AG09319 (cell line): ENCODE measurements at places on chromosomes 2 and 18.

GRCh38 chr2:58664523-58665151 is 423.5 kb upstream of the FANCL start:
- DNase-seq, result no peak

GRCh38 chr2:2244508-2244907 is 86.6 kb downstream of the MYT1L start:
- DNase-seq, result no peak

GRCh38 chr2:231210782-231211181 is 12.4 kb downstream of the ARMC9 start:
- DNase-seq, result no peak

DNA sequence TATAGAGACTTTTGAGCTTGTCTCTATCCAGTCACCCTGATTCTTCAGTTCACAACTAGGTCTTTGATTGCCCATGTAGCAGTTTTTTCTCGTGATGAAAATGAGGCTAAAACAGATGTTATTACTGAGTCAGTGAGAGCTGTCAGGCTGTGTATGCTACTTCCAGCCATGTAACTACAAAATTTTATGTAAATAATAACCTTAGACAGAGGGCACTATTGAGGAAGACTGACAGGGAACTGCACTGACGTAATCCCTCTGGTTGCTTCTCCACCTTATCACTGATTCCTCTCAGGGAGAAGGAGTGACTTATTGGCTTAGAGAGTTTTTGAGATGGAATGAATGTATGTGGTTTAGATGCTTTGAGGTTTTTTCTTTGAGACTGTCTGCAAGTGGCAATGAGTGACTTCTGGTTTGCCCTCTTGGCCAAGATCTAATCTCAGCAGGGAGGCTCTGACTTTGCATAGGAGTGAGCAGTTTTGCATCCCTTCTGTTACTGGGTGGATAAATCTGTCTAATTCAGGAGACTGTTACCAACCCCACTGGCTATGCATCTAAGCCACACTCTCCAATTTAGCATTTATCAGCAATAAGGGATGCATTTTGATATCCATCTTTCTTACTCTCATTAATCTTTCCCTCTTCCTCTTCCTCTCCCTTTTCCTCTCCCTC is 555.2 kb upstream of the FANCL start:
- no peak for DNase-seq

GRCh38 chr2:234373481-234374149 is 123.3 kb downstream of the ARL4C start:
- DNase-seq, result no peak

DNA sequence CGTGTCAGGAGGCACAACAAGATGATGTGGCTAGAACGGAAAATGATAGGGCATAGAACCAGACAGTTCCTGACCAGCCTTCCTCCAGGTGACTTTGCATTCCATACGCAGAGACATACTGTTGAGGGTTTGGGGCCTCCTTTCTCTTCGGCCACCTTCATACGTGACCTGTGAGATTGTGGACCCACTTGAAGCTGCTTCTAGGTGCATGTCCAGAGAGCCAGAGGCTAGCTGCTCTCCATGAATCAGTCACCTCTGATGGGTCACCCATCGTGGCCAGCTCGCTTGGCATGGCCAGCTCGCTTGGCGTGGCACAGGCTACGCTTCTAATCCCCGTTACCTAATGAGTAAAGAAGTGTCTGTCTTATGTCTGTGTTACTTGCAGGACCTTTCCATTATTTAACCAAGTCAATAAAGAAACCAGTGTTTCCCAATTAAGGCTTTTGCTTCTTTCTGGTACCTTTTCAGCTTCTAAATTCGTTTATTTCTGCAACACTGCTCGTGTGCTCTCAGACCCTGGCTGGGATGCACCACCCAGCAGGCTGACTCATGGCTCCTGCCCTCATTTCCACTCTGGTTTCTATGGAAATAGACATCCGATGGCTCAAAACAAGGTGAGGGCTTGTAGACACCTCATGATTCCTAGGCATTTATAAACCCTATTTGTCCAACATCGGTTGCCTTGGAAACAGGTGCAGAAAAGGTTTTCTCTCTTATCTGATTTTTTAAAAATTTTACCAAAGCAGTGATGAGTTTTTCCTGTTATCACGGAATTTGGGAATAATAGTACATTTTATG is 86.7 kb upstream of the B3GNT7 start:
- no peak for DNase-seq

GRCh38 chr18:25223211-25223610 is 128.8 kb downstream of the ZNF521 start:
- DNase-seq, result no peak

GRCh38 chr18:79792096-79792987 is 5.4 kb upstream of the KCNG2 start:
- no peak for DNase-seq

DNA sequence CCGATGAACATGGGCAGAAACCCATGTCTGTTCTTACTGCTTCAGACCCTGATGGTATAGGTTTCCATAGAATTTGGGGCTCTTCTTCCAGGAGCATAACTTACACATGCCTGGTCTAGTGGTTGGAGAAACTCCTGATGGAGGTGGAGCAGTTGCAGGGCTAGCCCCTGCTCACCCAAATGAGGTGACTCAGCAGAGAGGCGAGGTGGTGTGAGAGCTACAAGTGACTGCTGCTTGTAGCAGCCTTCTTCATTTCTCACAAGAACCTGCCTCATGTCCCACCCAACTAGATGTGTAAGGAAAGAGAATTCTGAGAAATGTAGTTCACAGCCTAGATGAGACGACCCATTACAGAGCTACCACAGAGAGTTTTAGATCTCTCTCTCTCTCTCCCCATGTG is 105.3 kb downstream of the ZNF407 start:
- no peak for DNase-seq

DNA sequence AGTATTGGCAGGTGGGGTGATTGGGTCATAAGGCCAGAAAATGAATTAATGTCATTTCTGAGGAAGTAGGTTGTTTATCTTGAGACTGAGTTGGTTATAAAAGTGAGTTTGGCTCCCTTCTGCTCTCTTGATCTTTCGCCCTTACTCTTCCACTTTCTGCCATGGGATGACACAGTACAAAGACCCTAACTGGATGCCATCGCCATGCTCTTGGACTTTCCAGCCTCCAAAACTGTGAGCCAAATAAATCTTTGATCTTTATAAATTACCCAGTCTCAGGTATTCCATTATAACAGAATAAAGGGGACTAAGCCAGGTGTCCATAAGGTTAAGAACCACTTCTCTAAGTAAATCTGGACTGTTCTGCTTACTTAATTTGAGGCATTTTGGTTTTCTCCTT is 44.4 kb downstream of the MAP4K3 start:
- no peak for DNase-seq

DNA sequence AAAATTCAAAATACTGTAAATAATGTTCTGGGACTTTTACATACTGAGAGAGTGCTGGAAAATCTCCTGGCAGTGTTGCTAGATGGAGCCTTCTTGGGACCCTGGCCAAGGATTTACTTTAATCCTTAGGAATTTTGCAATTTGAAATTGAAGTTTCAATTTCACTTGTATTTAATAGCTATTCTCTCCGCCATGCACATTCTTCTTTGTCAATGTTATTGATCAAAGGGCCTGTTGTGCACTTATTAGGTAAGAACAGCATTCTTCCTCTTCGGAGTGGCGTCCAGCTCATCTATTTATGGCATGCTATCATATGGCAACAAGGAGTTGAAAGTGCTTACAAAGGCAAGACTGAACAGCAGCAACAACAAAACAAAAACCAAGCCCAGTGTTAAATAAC is 40.1 kb upstream of the SOS1 start:
- no peak for DNase-seq

GRCh38 chr2:173588931-173589369 is 234.3 kb downstream of the CDCA7 start:
- no peak for DNase-seq

- DNase-seq, result no peak
Measured at GRCh38 chr2:9950521-9951271, 797 bp upstream of the GRHL1 start.

DNA sequence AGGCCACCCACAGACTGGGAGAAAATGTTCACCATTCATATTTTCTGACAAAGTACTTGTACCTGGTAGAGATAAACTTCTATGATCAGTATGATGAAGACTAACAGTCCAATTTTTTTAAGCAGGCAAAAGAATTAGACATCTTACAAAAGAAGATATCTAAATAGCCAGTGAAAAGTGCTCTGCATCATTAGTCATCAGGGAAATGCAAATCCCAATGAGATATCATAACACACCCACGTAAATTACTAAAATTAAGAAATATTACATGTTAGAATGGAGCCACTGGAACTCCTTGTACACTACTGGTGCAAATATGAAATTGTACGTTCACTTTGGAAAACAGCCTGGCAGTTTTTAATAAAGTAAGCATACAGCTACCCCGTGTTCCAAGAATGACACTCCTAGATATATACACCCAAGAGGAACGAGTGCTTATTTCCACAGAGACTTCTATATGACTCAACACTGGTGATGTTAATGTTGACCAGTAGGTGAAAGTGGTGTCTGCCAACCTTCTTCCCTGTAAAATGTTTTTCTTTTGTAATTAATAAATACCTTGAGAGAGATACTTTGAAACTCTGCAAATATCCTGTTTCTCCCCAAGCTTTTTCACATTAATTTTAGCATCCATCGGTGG is 80.3 kb downstream of the NPAS2 start:
- DNase-seq, result no peak

DNA sequence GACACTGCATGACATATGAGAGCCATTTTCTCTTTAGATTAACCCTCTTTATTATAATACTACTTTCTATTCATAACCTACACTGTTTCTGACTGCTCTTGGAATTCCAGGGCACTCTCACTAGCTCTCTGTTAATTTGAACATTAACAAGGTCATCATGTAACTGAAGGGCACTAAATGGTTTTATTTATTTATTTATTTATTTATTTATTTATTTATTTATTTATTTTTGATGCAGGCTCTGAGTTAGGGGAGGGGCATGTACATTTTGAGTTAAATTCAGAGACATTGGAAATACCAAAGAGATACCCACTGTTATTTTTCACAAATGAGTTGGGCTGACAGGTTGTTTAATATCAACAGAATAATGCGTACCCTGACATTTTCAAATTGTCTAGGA is 1038.7 kb upstream of the NRXN1 start:
- DNase-seq, result no peak

DNA sequence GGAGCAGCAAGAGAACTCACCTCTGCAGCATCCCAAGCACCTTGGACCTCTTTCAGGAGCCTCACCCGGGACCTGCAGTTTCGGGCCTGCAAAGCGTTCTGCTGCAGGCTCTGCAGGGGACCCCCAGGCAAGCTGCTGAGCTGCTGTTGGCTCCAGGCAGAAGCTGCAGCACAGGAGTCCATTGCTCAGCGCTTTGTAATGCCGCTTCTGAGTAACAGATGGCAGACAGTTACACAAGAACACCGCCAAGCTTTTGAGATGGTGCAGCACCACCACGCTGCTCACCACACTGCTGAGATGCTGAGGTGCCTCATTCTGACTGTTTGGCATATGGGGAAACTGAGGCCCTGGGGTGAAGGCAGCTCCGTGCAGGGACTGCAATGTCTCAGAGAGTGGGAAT is 1.9 kb upstream of the GALNT14 start:
- DNase-seq, result no peak

- no peak for DNase-seq
Measured at GRCh38 chr2:37061013-37061711, 23.0 kb downstream of the HEATR5B start.

DNA sequence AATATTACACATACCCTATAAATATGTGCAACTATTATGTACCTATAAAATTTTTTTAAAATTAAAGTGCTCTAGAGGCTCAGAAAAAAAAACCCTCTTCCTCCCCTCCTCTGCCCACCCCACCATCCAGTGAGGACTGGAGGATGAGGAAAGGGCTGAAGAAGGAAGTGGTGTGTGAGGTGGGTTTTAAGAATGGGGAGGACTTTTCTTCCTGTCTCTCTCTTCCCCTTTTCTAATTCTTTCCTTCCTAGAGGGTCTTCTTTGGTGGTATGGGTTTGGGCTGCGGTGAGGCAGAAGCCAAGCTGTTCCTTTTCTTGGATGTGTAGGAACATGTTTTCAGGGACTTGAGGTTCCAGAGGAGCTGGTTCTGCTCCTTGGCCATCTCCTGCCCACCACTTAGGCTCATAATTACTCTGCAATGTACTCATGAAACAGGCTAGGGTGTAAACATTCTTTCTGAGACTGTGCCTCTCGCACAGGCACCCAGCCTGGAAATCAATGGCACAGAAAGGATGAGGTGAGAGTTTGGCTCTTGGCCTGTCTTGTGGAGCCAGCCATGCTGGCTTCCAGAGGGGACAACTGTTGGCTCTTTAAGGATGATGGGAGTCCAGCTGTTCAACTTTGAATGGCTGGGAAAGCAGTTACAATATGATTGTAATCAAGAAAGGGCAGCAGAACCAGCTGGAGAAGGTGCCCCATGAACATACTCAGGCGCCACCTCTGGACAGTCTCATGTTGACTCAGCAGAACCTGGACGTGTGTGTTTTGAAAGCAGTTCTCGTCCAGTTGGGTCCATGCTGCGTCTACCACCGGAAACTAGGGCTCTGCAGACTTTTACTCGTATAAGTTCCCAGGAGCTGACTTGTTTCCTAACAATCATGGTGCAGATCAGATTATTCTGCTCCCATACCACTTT is 38.3 kb downstream of the IL1RL2 start:
- no peak for DNase-seq

- no peak for DNase-seq
Measured at GRCh38 chr2:47038656-47039488, 116.2 kb downstream of the STPG4 start.

GRCh38 chr18:55314031-55314430 is 274.0 kb downstream of the TCF4 start:
- DNase-seq, result no peak

DNA sequence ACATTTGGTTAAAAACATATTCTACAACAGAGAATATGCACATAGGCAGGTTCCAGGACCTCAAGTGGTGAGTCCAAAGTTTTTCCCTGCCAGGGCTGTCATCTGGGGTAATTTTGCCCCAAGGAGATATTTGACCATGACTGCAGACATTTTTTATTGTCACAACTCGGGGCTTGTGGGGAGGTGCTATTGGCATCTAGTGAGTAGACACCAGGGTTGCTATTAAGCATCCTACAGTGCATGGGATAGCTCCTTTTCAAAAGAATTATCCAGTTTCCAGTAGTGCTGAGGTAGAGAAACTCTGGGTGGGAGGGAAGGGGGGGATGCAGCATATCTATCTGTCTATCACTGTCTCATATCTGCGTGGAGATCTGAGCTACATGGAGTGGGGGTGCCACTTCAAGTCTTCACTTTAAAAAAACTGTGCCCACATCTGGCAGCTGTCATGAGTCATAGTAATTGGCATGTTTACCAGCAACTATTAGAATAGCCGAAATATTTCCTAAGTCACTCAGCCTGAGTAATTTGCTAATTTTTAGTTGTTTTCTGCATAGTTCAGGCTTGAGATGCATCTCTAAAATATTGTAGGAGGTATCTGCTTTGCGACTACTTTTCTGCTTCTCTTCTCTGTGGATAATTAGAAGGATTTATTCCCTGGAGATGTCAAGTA is 254.0 kb upstream of the RBMS1 start:
- DNase-seq, result peak; percentile 59
